Right atrium auricular region (tissue), 2 donors: ENCODE measurements at places on chromosomes 5 and 9. TPM values are rescaled to one million over a fixed set of nuclear protein-coding genes. Genes with fewer than 3 reads are reported as not detected.
A peak's percentile ranks its signal among the peaks of the same experiment; 100 is the strongest.

Gene ZNF474
- total RNA-seq = not detected

DNA sequence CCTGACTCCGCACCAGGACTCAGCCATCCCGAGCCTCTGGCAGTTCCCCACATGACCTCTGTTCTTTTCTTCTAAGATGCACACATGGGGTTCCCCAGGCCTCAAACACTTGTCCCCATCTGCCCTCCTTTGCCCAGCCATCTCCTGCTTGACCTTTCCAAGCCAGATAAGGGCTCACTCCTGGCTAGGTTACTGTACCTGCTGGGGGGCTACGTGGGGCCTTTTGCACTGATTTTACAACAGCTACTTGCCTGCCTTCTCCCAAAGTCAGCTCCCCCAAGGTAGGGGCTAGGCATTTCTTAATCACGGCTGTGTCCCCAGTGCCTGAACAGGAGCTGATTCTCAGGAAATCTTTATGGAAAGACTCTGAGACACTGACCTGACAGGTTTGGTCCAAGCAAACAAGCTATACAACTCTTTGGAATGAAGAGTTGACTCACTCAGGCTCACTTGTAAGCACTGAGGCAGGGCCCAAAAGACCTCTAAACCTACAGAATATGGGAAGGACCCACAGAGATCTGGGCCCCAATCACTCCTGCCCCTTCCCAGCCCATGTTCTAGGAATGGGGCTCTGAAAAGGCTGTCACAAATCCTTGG, 2.5 kb downstream of the MACROH2A1 start:
- DNase-seq = no peak
- peaks cover 74% of the 10 kb centered on the region for H3K4me1 ChIP-seq
- H3K36me3 ChIP-seq = no peaks in the 10 kb centered on the region
- H3K27me3 ChIP-seq = no peaks in the 10 kb centered on the region

DNA sequence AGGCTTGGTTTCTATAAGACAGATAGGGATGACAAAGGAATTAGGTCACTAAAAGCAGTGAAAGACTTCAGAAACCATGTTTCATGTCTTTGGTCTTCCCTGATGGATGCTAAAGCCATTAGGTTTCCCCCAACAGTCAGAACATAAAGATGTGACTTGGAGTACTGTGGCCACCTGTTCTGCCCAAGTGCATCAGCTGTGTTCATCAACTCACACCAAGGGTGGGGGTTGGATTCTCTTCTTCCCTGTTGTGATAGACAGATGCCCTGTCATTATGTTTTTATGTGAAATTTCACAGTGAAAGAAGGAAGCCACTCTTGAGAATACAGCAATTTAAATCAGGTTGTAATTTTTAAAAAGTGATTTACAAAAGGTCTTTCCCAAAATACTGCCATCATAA, 196.8 kb downstream of the SH3GL2 start:
- no peaks in the 10 kb centered on the region for H3K4me1 ChIP-seq
- no peaks in the 10 kb centered on the region for H3K27me3 ChIP-seq
- no peak overlapping the region for H3K27ac ChIP-seq
- no peak for DNase-seq

DNA sequence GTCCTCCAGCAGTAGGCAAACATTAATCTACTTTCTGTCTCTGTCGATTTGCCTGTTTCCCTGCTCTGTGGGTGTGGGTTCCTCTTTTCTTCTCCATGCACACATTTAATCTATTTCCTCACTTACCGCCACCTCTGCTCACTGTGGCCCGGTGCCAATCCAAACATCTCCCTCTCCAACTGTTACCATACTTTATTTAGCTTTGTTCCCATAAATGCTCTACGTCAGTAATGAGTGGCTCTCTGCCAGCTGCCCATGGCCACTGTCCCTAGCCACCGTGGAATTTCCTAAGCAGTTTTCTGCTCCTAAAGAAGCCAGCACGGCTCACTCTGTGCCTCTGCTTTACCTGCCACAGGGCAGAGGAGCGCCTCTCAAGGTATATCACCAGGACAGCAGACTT, 19.5 kb upstream of the GOLPH3 start:
- peaks cover 13% of the 10 kb centered on the region for H3K4me1 ChIP-seq
- H3K36me3 ChIP-seq = no peaks in the 10 kb centered on the region
- H3K4me3 ChIP-seq = peak overlapping the region; percentile 27
- no peaks in the 10 kb centered on the region for H3K27me3 ChIP-seq
- peak; percentile 91 for DNase-seq
- peak overlapping the region; percentile 52 for H3K27ac ChIP-seq

GRCh38 chr5:36724467-36725332, 118.3 kb downstream of the SLC1A3 start:
- no peaks in the 10 kb centered on the region for H3K4me1 ChIP-seq
- no peak overlapping the region for H3K27ac ChIP-seq
- H3K27me3 ChIP-seq = no peaks in the 10 kb centered on the region
- no peaks in the 10 kb centered on the region for H3K36me3 ChIP-seq

DNA sequence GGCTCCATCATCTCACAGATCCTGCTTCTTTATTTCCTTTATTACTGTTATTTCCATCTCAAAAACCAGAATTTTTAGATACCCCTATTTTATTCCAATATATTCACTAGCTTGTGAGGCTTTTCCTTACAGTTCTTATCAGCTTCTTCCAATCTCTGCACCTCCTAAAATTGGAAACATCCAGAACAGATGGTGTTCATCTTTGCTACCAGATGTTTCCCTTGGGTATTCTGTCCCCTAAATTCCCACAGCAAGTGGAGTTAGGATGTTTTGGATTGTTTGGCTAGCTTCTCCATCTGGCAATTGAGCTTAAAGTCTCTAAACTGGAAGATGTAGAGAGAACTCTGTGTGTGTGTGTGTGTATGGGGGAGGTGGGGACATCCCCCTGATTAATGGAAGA, 580.4 kb downstream of the DTWD2 start:
- H3K4me1 ChIP-seq = peaks cover 7% of the 10 kb centered on the region
- no peak overlapping the region for H3K4me3 ChIP-seq

DNA sequence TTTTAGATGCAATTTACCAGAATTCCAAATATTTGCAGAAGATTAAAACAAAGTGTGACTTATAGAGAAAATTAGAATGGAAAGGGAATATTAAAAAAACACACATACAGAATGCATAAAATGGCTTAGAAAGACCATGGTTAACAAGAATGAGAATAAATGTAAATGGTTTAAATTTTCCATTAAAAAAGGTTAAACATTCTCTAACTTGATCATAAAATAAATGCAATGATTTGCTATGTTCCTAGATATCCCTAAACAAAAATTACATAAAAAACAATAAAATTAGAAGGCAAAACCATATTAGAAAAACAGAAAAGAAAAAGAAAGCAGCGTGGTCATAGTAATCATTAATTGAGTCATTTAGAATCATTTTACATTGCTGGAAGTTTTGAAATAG, 152.5 kb downstream of the TMEM38B start:
- no peak overlapping the region for H3K4me3 ChIP-seq
- no peaks in the 10 kb centered on the region for H3K36me3 ChIP-seq
- no peak for DNase-seq
- H3K27ac ChIP-seq = no peak overlapping the region

GRCh38 chr5:77973253-77973609, 197.1 kb upstream of the TBCA start:
- H3K27ac ChIP-seq = no peak overlapping the region
- DNase-seq = no peak
- no peaks in the 10 kb centered on the region for H3K36me3 ChIP-seq
- peaks cover 17% of the 10 kb centered on the region for H3K27me3 ChIP-seq
- H3K4me1 ChIP-seq = no peaks in the 10 kb centered on the region
- H3K4me3 ChIP-seq = peak overlapping the region; percentile 46

Gene EGFL7
- 120 TPM for total RNA-seq

- no peak overlapping the region for H3K27ac ChIP-seq
- peaks cover 45% of the 10 kb centered on the region for H3K4me1 ChIP-seq
Observed at GRCh38 chr5:145942749-145943148, 6.4 kb downstream of the SH3RF2 start.

Gene OR1Q1
- total RNA-seq = not detected

Gene BTNL8
- 0.48 TPM for total RNA-seq

Gene PTPRD
- 6.6 TPM for total RNA-seq

DNA sequence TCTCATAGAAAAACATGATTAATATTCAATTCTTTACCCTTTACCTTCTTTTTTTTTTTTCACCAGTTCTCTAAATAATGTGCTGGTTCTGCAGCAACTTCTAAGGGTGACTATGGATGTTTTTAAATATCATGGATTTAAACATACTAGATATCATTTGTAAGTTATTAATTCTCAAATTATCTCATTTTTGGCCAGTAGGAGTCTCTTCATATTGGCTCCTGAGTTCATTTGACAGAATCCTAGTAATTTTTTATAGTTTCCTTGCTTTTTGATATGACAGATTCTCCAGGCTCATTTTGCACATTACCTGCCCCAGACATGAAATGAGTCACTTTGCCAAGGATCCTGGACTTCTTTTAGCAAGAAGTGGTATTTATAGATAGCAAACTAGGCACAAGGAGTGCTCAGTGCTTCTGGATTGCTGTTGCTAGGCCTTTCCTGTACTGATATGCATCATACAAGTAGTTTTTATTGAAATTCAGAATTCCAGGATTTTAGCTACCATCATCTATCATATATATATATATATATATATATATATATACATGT, 201.3 kb upstream of the IL12B start:
- no peak overlapping the region for H3K27ac ChIP-seq
- no peaks in the 10 kb centered on the region for H3K27me3 ChIP-seq
- H3K36me3 ChIP-seq = no peaks in the 10 kb centered on the region
- DNase-seq = no peak
- H3K4me1 ChIP-seq = no peaks in the 10 kb centered on the region
- no peak overlapping the region for H3K4me3 ChIP-seq

GRCh38 chr5:92912283-92912682, 668.7 kb downstream of the NR2F1-AS1 start:
- H3K36me3 ChIP-seq = no peaks in the 10 kb centered on the region
- no peaks in the 10 kb centered on the region for H3K27me3 ChIP-seq
- H3K4me3 ChIP-seq = no peak overlapping the region
- no peaks in the 10 kb centered on the region for H3K4me1 ChIP-seq
- DNase-seq = no peak

DNA sequence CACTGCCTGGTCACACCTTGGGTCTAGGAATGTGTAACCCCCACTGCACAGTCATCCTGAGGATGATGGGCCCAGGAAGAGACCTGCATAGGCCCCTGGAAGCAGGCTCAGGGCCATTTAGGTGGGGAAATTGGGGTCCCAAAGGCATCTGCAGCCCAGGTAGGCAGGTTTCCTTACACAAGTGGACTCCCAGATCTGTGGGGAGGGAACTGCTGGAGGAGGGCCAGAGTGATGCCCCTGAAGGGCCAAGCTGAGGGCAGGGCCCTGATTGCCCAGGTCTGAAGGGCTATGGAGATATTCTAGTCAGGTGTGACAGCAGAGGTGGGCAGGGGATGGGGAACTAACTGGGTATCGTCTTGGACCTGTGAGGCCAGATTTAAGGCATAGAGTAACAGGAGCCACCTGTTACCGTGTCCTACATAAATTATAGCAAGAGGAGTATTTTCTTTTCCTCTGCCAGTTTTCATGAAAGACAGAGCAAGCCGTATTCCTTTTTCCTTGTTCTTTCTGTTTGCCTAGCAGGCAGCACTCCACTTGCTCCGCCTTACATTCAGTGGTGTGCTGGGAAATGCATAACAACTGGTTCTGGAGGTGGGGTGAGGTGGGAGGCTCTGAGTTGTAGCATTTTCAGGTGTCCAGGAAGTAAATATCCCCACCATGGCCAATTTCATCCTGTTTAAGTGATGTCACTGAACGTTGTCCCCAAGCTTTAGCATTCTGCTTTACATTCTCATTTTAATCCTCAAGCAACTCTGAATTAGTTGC, 41.3 kb downstream of the PPARGC1B start:
- H3K4me3 ChIP-seq = no peak overlapping the region
- DNase-seq = no peak
- peaks cover 55% of the 10 kb centered on the region for H3K4me1 ChIP-seq
- no peaks in the 10 kb centered on the region for H3K36me3 ChIP-seq

DNA sequence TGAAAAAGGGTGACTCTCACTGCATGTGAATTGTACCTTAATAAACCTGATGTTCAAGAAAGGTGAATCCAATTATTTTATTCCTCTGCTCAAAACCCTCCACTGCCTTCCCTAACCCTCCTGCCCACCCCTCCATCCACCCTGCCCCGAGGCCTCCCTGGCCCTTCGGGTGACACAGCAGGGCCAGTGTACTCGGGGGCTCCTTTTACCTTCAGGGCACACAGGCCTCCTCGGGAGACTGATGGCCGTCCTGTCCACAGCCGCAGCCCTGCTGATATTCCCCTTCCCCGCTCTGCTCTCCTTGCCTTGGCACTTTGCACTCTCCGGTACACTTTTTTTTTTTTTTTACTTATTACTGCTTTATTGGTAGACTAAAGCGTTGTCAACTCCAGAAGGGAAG, 234.0 kb downstream of the CACNA1B start:
- DNase-seq = no peak
- no peak overlapping the region for H3K4me3 ChIP-seq
- no peaks in the 10 kb centered on the region for H3K27me3 ChIP-seq
- no peak overlapping the region for H3K27ac ChIP-seq
- no peaks in the 10 kb centered on the region for H3K4me1 ChIP-seq

- no peak for DNase-seq
- H3K4me1 ChIP-seq = peaks cover 42% of the 10 kb centered on the region
- H3K36me3 ChIP-seq = no peaks in the 10 kb centered on the region
- H3K27ac ChIP-seq = no peak overlapping the region
Observed at GRCh38 chr5:52893105-52893504, 96.0 kb upstream of the ITGA2 start.

GRCh38 chr9:110191615-110192014, 16.3 kb downstream of the C9orf152 start:
- peaks cover 9% of the 10 kb centered on the region for H3K4me1 ChIP-seq
- no peak for DNase-seq
- H3K4me3 ChIP-seq = no peak overlapping the region
- no peaks in the 10 kb centered on the region for H3K27me3 ChIP-seq
- no peak overlapping the region for H3K27ac ChIP-seq

Gene PTGES
- 2.6 TPM for total RNA-seq

Gene HAVCR1
- total RNA-seq = not detected

Gene DEPDC1B
- not detected for total RNA-seq

DNA sequence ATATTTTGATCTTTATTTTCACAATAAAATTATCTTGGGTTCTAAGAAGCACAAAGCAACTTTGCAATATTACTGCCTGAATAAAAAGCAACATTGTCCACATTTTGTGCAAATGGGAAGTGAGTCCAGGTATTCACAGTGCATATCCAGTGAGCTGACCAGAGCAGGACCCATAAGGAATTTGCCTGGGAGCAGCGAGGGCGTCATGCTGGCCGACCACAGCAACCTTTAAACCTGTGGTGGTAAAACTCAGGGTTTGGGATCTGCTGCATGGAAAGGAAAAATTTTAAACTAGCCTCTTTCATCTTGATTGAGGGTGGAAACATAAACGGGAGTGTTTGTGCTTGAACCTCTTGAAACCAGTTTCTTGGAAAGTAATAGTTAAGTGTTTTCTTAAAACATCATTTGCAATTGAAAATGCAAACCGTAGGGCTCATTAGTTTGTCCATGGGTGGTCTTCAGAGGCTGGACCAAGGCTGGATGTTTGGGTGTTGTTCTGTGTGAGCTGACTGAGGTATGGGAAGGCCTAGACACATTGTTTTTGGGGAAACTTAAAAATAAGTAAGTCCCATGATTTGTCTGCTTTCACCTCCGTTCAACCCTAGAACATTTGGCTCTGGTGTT, 85.0 kb upstream of the ANKH start:
- no peaks in the 10 kb centered on the region for H3K4me1 ChIP-seq
- DNase-seq = no peak
- H3K36me3 ChIP-seq = no peaks in the 10 kb centered on the region
- no peak overlapping the region for H3K27ac ChIP-seq
